ENCODE measurements at places on chromosomes 1 and 21.

- DNase-seq = no peak
Observed at GRCh38 chr1:185735701-185736064, 1.5 kb downstream of the HMCN1 start.

GRCh38 chr1:6581561-6582305, 1.9 kb downstream of the ZBTB48 start:
- no peak for DNase-seq

GRCh38 chr1:1347663-1348419, 1.4 kb downstream of the DVL1 start:
- no peak for DNase-seq

DNA sequence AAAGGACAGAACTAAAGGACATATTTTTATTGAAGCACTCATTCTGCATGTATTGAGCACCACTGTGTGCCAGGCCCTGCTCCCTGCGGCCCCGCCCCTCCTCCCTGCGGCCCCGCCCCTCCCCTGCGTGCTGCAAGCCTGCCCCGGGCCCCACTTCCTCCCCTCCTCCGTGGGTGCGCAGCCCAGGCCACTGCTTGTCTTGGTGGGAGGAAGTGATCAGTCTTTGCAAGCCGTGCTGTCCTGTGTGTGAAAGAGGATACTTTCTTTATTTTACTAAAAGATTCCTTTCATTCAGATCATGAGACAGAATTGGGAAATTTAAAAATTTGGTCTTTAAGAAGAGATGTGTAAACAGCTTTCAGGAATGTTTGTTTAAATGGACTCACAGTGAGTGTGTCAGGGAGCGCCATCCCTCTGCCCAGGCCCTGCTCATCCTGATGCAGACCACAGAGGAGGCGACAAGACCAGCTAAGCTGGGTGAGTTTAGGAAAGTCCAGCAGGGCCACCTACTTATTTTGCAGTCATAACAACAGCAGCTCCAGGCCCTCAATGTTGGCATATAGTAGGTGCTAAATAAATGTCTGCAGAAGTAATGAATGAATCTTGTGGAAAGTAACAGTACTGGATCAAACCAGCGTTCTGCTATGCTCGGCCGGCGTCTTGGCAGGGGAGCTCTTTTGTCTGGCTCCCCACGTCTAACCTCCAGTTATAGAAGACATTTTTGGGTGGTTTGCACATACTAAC, 88.3 kb upstream of the SELENON start:
- DNase-seq = no peak

DNA sequence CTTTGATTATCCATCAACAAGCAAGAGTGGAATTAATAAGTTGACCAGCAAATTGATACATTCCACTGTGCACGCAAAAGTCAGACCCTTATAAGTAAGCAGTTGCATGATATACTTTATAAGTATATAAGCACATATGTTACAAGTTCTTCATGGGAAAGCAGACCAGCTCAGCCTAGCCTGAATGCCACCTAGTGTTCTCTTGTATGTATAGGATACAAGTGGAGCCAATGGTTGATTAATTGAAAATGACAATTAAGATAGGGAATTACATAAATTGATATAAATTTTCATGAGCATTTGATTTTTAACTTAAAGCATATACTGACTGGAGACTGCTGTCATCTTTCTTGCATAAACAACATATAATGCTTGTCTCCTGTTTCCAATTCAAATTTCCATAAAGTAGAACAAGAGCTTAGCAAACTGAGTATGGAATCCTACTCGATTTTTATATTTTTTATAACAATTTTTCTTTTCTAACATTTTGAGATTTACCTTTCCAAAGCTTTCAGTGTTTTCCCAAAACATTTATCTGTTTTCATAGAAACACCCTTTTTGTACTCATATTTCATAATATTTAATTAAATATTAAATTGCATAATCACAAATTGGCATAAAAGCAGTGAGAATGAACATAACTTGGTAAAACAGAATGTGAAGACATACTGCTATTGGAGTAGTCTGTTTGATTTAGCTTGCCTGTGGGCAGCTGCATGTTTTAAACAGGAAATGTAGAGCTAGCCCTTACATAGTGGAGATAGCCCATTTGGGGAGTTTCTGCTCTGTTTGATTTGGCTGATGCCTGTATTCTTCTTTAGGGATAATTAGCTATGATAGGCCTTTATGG, 62.8 kb downstream of the MAGI3 start:
- DNase-seq = peak; percentile 41

DNA sequence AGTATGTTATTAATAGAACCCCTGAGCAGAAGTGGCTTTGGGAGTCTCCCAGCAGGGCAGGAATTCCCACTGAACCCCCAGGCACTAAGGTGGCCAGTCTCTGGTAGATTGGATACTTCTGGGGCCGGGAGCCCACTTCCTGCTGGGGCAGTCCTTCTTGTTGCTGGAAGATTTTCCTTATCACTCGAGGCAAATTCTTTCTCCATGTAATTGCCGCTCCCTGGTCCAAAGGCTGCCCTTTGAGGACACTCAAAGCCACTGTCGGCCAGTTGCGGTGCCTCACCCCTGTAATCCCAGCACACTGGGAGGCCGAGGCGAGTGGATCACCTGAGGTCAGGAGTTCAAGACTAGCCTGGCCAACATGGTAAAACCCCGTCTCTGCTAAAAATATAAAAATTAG, 22.6 kb upstream of the TNFRSF1B start:
- no peak for DNase-seq

DNA sequence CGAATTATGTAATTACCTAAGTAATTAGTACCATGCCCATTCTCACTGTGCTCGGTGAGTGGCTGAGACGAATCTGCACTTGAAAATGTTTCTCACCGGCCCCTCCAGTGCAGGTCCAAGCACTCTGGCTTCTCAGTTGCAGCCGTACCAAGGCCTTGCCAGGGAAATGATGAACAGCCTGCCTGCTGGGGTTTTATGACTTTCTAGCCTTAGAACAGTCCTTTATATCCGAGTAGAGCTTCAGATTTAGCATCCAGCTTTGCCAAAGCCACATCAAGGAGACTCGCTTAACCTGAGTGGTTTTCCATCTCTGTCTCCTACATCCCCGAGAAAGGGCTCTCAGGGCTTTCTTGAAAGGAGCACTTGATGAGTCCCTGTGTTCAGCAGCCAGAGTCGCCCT, 83.4 kb downstream of the GREM2 start:
- DNase-seq = peak; percentile 26

DNA sequence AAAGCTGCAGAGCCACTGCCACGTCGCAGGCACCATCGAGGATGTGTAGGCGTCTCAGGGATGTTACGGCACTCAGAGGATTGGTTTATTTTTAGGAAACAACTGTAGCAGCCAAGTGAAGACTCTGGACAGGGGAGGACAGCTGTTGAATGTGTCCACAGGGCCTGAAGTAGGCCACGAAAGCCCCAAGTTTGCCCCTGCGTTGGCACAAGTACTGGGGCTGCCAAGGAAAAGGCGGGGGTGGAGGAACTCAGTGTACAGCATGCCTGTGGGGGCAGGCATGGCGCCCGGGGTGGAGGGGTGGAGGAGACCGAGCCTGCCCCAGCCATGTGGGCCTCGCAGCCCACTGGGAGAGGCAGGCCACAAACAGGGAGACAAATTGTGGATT, 89.7 kb downstream of the ADARB1 start:
- peak; percentile 50 for DNase-seq

- no peak for DNase-seq
Observed at GRCh38 chr21:25584833-25585676, 22.2 kb downstream of the MRPL39 start.

DNA sequence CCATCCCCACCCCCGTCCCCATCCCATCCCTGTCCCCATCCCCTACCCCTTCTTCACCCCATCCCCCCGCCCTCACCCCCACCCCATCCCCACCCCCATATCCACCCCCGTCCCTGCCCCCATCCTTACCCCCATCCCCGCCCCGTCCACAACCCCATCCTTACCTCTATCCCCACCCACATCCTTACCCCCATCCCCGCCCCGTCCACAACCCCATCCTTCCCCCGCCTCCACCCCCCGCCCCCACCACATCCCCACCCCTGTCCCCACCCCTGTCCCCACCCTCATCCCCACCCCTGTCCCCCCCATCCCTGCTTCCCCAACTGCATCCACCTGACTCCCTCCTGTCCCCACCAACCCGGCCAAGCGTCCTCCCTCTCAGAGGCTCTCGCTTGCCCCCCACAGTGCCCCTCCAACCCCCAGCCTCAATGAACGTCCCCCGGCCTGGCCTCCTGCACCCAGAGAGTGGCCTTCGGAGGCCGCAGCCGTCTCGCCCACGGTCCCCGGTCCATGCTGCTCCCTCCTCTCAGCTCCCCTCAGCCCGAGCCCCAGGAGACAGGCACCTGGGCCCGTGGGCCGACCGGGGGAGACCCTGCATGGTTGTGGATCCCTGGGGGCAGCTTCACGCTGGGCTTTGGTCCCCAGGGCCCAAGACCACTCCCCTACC, 25.5 kb upstream of the C1orf159 start:
- DNase-seq = no peak

DNA sequence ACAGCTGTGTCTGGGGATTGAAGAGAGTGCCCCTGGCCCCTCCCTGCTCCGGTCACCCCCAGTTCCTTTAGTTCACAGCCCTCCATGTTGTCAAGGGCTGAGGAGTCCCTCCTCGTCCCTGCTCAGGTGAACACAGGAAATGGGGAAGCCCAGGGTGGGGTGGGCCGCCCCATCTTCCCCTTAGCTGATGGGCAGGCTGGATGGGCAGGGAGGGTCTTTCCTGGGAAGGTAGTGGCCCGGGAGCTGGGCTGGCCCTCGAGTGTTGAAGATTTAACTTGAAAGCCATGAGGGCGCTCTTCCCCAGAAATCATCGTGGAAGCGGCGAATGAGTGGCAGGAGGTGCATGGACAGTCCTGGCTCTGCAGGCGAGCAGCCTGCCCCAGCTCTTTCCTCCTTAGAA, 18.3 kb upstream of the NPHP4 start:
- no peak for DNase-seq

DNA sequence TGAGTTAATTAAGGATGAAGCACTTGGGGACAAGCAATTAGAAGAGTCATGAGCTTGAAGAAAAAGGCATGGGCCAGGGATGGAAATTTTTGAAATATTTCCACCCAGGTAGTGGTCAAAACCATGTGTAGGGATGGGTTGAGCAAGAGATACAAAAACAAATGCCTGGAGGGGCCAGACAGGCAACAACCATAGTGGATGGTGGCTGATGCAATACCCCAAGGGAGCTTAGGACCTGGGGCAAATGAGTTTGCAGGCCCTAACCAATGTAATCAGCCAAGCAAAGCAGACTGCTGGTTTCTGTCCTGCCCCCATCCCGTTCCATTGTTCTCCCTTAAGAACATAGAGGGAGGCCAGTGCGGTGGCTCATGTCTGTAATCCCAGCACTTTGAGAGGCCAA, 119.1 kb upstream of the FGGY start:
- DNase-seq = no peak

DNA sequence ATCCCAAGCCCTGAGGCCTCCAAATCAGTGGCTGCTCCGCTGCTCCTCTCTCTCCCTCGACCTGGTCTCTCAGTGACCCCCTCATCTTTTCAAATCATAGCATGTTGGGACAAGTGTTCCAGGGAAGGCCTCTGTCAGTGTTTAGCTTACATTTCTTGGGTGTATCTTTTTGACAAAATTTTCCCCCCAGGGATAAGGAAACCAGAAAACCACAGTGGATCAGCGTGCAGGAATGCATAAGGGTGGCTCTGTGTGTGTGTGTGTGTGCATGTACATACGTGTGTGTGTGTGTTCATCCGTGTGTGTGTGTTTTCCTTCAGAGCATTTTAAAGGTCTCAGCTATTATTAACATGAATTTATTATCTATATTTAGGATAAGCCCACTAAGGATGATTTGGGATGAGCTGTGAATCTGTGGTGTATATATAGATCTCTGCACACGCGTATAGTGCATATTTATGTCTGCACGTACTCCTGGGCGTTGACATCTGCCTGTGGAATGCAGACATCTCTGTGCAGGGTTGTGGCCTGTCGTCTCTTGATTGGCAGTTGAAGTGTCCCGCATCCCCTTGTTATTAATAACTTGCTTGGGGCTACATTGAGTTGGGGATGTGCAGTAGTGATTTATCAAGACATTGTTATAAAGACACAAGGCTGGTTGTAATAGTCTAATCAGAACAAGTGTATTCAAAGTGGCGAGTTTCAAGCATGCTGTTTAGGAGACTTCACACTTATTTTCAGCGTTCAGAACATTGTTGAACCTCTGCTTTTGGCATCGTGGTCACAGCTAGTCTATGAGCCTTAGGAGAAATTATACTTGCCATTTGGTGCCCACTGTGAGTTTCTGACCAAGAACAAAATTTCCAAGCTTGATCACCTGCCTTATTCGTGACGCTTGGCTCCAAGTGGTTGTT, 55.6 kb downstream of the GALNT2 start:
- DNase-seq = no peak

- DNase-seq = peak; percentile 89
Observed at GRCh38 chr1:219347921-219348391, 174.3 kb downstream of the LYPLAL1 start.

DNA sequence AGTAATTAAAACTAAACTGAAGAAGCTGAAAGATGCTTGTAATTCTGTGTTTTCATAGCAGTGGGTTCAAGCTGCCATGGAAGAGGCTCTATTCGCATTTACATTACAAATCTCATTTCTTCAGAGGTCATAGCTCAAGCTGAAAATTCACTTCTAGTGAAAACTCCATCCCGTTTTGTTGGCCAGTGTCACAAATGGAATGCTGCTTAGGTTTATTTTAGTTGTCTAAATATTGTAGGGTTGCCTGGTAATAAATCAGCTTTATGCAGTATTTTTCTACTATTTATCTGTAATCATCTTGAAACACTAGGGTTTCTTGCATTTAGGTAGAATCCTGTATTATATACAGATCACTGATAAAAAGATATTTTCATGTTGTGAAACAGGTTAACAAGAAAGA, 240.6 kb downstream of the PTBP2 start:
- DNase-seq = no peak

GRCh38 chr1:234613128-234613875, 3.3 kb upstream of the IRF2BP2 start:
- peak; percentile 85 for DNase-seq

GRCh38 chr1:203311368-203312301, 6.3 kb downstream of the BTG2 start:
- no peak for DNase-seq

DNA sequence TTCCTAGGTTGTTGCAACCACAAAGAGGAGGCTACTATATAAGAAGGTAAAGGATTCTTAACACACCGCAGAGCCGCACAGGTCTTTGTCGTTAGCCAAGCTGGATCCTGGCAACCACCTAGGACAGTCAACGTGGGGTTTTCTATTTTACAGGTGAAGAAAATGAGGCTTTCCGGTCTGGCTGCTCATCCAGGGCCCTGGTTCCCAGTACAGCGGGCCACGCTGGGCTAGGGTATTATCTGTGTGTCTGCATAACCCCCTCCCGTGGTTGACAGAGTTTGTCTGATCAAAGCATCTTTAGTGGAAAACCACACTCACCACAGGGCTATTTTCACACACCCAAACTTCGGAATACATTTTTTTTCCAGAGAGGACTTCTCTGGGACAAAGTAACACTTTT, 39.0 kb upstream of the PDE9A start:
- DNase-seq = no peak

DNA sequence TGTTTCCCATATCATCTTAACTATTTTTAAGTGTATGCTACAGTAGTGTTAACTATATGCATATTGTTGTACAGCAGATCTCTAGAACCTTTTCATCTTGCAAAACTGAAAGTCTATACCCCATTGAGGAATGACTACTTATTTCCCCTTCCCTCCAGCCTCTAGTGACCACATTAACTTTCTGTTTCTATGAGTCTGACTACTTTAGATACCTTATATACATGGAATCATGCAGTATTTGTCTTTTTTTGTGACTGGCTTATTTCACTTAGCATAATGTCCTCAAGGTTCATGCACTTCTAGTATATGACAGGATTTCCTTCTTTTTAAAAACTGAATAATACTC, 96.5 kb upstream of the BTG3 start:
- DNase-seq = no peak

GRCh38 chr1:47208374-47208850, 18.6 kb upstream of the PDZK1IP1 start:
- DNase-seq = no peak

- no peak for DNase-seq
Observed at GRCh38 chr1:169018751-169019150, 87.7 kb upstream of the ATP1B1 start.

All from muscle of back (tissue), 13 donors.